ENCODE measurements at places on chromosomes 4 and X. TPM values are rescaled to one million over a fixed set of nuclear protein-coding genes. Genes with fewer than 3 reads are reported as not detected.

Gene JAKMIP1
- total RNA-seq = 0.70 TPM

Gene UGT2A3
- total RNA-seq = 33.0 TPM

Gene DKK2
- total RNA-seq = 6.1 TPM

Gene DBET
- total RNA-seq = not detected

Gene PABPC4L
- total RNA-seq = 10.8 TPM

Gene GLRB
- 6.9 TPM for total RNA-seq

Data from metanephros (tissue), 2 donors.